ENCODE measurements at places on chromosomes 12 and 14. TPM values are rescaled to one million over a fixed set of nuclear protein-coding genes. Genes with fewer than 3 reads are reported as not detected.

DNA sequence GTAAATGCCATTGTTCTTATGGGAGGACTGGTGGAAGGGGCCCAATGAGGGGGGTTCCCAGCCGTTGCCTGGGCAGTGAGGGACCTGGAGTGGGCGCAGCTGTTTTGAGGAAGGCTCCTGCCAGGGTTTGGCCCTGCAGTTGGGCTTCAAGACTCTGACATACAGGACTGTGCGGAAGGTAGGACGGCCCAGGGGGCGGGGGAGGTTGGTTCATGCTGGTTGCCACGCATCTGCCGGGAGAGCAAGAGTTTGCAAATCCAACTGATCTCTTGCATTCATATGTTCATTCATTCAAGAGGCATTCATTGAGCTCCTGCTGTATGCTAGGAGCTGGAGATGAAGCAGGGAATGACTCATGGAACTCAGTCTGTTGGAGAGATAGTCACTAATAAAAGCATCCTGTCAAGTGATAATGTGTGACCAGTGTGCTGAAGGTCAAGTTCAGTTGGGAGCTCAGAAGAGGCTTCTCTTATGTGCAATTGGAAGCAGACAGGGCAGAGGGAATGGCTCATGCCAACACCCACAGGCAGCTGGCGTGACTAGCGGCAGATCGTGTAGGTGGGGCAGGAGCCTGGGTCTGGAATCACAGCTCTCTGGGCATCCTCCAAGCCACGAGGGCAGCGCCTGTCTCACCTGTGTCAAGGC lies 7.8 kb downstream of the SH2B3 start:
- peaks cover 2% of the 10 kb centered on the region for H3K36me3 ChIP-seq
- H3K4me1 ChIP-seq, result peaks cover 15% of the 10 kb centered on the region
- H3K27ac ChIP-seq, result no peak overlapping the region
- H3K4me3 ChIP-seq, result no peak overlapping the region
- no peaks in the 10 kb centered on the region for H3K27me3 ChIP-seq
- DNase-seq, result no peak

- DNase-seq, result peak; percentile 38
- H3K27me3 ChIP-seq, result no peaks in the 10 kb centered on the region
- H3K4me3 ChIP-seq, result no peak overlapping the region
- no peaks in the 10 kb centered on the region for H3K36me3 ChIP-seq
Observed at GRCh38 chr14:98951521-98952152, 320.4 kb downstream of the BCL11B start.

DNA sequence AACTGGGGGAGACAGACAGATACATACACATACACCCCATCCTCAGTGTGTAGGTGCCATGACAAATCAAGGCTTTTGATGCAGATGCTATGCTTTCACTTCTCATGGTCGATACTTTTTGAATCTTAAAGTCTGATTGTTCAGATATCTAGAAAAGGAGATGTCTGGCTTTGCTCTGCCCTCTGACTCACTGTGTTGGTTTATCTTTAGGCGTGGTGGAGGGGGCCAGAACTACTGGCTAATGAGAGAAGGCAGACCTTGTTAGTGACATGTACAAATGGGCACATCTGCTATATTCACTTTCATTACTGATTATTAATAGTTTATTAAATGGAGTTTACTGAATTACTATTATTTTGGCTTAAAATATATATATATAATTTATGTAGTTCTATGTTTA lies 444.3 kb upstream of the RGS6 start:
- no peaks in the 10 kb centered on the region for H3K36me3 ChIP-seq
- H3K4me1 ChIP-seq, result peaks cover 29% of the 10 kb centered on the region
- H3K4me3 ChIP-seq, result no peak overlapping the region
- H3K27ac ChIP-seq, result no peak overlapping the region
- H3K27me3 ChIP-seq, result no peaks in the 10 kb centered on the region

DNA sequence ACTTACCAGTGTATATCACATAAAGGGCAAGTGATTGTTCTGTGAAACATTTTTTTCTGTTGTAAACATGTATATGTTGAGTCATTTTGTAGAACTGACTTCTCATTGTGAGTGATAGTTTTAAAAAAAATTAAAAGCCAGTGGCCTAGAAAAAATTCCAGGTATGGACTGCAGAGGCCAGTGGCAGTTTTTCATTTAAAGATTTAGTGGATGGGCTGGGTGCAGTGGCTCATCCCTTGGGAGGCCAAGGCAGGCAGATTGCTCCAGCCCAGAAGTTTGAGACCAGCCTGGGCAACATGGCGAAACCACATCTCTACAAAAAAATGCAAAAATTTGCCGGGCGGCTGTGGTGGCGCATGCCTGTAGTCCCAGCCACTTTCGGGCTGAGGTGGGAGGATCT lies 84.7 kb upstream of the MDM1 start:
- no peaks in the 10 kb centered on the region for H3K36me3 ChIP-seq
- no peaks in the 10 kb centered on the region for H3K27me3 ChIP-seq
- DNase-seq, result no peak
- H3K27ac ChIP-seq, result no peak overlapping the region
- H3K4me1 ChIP-seq, result peaks cover 11% of the 10 kb centered on the region

DNA sequence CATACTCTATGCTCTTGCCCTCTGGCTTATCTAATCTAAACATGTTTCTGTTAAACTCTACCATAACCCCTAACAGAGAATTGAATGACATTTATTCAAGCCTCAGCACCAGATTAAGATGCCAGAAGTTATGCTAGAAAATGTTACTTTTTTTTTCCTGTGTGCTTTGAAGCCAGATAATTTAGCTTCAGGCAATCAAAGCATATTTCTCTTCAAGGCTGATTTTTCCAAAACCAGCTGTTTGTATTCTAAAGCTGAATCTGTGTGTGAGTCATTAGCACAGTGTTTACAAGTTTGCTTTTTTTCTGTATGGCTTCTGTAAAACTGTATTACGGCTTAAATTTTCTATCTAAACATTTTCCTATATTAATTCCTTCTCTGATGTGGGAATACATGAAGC lies 326.1 kb downstream of the FSCB start:
- no peaks in the 10 kb centered on the region for H3K27me3 ChIP-seq
- H3K36me3 ChIP-seq, result no peaks in the 10 kb centered on the region
- H3K4me1 ChIP-seq, result no peaks in the 10 kb centered on the region
- no peak overlapping the region for H3K4me3 ChIP-seq
- DNase-seq, result no peak

- DNase-seq, result no peak
- H3K27ac ChIP-seq, result no peak overlapping the region
- no peaks in the 10 kb centered on the region for H3K4me1 ChIP-seq
- H3K27me3 ChIP-seq, result no peaks in the 10 kb centered on the region
- no peak overlapping the region for H3K4me3 ChIP-seq
Observed at GRCh38 chr12:116539905-116540482, 19.2 kb upstream of the MAP1LC3B2 start.

Gene DDN
- not detected for total RNA-seq

Gene STYX
- 5.2 TPM for total RNA-seq

Gene SERPINA1
- total RNA-seq, result 34.3 TPM

- H3K36me3 ChIP-seq, result peaks cover 97% of the 10 kb centered on the region
- no peak overlapping the region for H3K4me3 ChIP-seq
- H3K27me3 ChIP-seq, result no peaks in the 10 kb centered on the region
- no peaks in the 10 kb centered on the region for H3K4me1 ChIP-seq
- DNase-seq, result no peak
- no peak overlapping the region for H3K27ac ChIP-seq
Observed at GRCh38 chr14:102020058-102020971, 55.9 kb downstream of the DYNC1H1 start.

DNA sequence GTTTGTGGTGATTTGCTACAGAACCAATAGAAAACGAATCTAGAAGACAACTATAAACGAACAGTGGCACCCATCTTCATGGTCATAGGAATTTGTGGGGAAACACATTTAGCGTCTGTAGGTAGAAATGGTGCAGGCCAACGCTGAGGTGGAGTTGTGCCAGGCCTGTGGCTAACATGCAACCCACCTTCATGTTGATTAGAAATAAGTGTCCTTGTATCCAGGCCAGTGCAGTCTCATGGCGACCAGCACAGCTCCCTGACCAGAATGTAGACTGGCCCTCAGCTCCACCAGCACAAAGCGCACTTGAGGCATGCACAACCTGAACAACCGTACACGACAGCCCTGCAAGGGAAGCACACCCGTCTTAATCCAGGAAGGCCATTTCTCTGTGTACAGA lies 187.0 kb downstream of the TMEM132D start:
- H3K4me1 ChIP-seq, result no peaks in the 10 kb centered on the region
- no peak for DNase-seq
- H3K27ac ChIP-seq, result no peak overlapping the region
- H3K27me3 ChIP-seq, result no peaks in the 10 kb centered on the region
- H3K4me3 ChIP-seq, result no peak overlapping the region

- no peak for DNase-seq
- no peak overlapping the region for H3K4me3 ChIP-seq
- no peaks in the 10 kb centered on the region for H3K27me3 ChIP-seq
- peaks cover 69% of the 10 kb centered on the region for H3K36me3 ChIP-seq
- no peaks in the 10 kb centered on the region for H3K4me1 ChIP-seq
Observed at GRCh38 chr12:48671231-48671856, 10.7 kb downstream of the KANSL2 start.

- no peak overlapping the region for H3K27ac ChIP-seq
- H3K4me3 ChIP-seq, result no peak overlapping the region
- no peaks in the 10 kb centered on the region for H3K4me1 ChIP-seq
Observed at GRCh38 chr14:98393527-98393926, 878.5 kb downstream of the BCL11B start.

Gene TAS2R43
- not detected for total RNA-seq

DNA sequence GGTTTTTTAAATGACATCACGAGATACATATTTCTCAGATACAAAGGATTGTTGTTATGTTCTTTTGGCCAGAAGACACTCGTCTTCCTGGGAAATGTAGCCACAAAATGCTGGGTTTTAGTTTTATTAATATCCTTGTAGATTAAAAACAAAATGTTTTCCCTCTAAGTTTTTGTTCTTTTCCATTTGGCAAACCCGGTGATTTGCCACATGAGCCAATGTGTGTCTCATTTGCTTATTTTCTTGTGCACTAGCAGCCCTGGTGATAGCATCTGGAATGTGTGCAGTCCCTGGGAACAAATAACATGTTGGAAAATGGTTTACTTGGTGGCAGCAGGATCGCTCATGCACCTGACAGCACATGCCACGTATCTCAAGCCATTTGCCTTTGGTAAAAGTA lies 61.0 kb downstream of the HMGA2 start:
- H3K36me3 ChIP-seq, result no peaks in the 10 kb centered on the region
- H3K4me1 ChIP-seq, result peaks cover 13% of the 10 kb centered on the region
- no peak overlapping the region for H3K27ac ChIP-seq
- H3K27me3 ChIP-seq, result no peaks in the 10 kb centered on the region

DNA sequence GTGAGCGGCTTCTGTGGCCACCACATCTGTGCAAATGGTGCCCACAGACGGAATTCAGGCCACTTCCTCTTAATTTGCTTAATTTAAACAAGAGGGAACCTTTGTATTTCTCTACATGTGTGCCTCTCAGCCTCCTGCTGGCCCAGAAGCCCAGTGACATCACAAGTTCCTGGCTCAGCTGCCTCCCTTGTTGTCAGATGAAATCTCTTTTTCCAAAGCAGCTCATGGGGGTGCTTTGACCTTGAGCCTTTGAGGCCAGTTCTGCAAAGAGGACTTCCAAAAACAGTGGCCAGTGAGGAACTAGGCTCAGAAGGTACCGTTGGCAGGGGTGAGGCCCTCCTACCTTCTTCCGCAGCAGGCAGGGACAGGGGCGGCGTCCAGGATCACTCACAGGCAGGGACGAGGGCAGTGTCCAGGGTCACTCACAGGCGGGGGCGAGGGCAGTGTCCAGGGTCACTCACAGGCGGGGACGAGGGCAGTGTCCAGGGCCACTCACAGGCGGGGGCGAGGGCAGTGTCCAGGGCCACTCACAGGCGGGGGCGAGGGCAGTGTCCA lies 35.0 kb upstream of the GALNT9 start:
- H3K27ac ChIP-seq, result no peak overlapping the region
- H3K4me1 ChIP-seq, result no peaks in the 10 kb centered on the region
- H3K36me3 ChIP-seq, result no peaks in the 10 kb centered on the region
- no peaks in the 10 kb centered on the region for H3K27me3 ChIP-seq

Gene OTX2
- total RNA-seq, result not detected

DNA sequence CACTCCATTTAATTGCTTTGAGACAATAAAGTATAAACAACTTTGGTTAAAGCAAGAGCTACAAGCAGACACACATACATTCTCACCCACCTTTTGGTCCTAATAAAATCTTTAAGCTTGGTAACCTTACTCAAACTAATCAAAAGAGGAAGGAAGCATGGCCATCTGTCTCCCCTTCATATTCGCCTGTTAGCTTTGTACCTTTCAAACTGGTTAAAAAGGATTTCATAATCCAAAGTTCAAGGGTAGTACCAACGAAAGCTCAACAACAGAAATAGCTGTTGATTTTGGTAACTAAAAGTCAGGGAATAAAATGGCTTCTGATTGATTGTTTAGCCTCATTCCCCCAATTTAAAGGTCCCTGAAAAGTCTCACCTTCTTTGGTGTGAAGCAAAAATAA lies 456.9 kb downstream of the BCAT1 start:
- no peak overlapping the region for H3K27ac ChIP-seq
- no peak for DNase-seq
- H3K36me3 ChIP-seq, result no peaks in the 10 kb centered on the region
- no peaks in the 10 kb centered on the region for H3K27me3 ChIP-seq
- no peak overlapping the region for H3K4me3 ChIP-seq

GRCh38 chr14:36824854-36825253 lies 163.2 kb downstream of the PAX9 start:
- DNase-seq, result no peak
- no peaks in the 10 kb centered on the region for H3K36me3 ChIP-seq
- H3K27me3 ChIP-seq, result no peaks in the 10 kb centered on the region
- no peak overlapping the region for H3K4me3 ChIP-seq
- no peak overlapping the region for H3K27ac ChIP-seq
- H3K4me1 ChIP-seq, result no peaks in the 10 kb centered on the region

GRCh38 chr14:96442355-96442754 lies 50.4 kb downstream of the AK7 start:
- H3K4me3 ChIP-seq, result no peak overlapping the region
- no peak overlapping the region for H3K27ac ChIP-seq
- H3K27me3 ChIP-seq, result no peaks in the 10 kb centered on the region
- peaks cover 5% of the 10 kb centered on the region for H3K4me1 ChIP-seq
- no peaks in the 10 kb centered on the region for H3K36me3 ChIP-seq

GRCh38 chr14:39664646-39665045 lies 232.4 kb upstream of the FBXO33 start:
- H3K4me1 ChIP-seq, result no peaks in the 10 kb centered on the region
- H3K27ac ChIP-seq, result no peak overlapping the region
- no peak for DNase-seq
- no peak overlapping the region for H3K4me3 ChIP-seq
- H3K36me3 ChIP-seq, result no peaks in the 10 kb centered on the region

DNA sequence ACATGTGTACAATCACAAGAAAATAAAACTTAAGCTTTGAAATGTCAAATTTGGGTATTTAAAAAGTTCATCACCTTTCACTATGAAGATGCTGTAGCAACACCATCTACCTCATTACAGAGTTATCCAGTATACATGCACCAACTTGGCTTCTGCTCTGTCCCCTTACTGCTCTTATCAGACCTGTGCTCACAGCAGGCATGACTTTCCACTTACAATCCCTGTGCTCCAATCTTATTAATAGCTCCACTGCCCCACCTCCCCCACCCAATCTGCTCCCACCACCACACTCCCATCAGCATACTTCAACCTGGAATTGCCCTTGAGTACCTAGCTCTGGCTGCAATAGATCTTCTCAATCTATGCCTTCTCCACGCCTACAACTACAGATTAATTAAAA lies 13.3 kb downstream of the GALC start:
- H3K4me1 ChIP-seq, result no peaks in the 10 kb centered on the region
- no peak for DNase-seq
- H3K27me3 ChIP-seq, result no peaks in the 10 kb centered on the region
- no peak overlapping the region for H3K4me3 ChIP-seq
- H3K36me3 ChIP-seq, result peaks cover 7% of the 10 kb centered on the region

GRCh38 chr14:102969060-102969791 lies 46.8 kb downstream of the AMN start:
- no peak overlapping the region for H3K27ac ChIP-seq
- H3K27me3 ChIP-seq, result no peaks in the 10 kb centered on the region
- peaks cover 88% of the 10 kb centered on the region for H3K36me3 ChIP-seq

Gene BIN2
- total RNA-seq, result 4.2 TPM

Measured in ascending aorta (tissue), 2 donors.